T-helper 17 cell (primary cell): ENCODE measurements at places on chromosomes 6 and 20. TPM values are rescaled to one million over a fixed set of nuclear protein-coding genes. Genes with fewer than 3 reads are reported as not detected.

Gene PPIL6
- 0.83 TPM for total RNA-seq

Gene CD83
- 78.7 TPM for total RNA-seq

Gene NRSN1
- not detected for total RNA-seq

Gene FAXC
- not detected for total RNA-seq

Gene FUCA2
- 8.3 TPM for total RNA-seq

Gene SEL1L2
- not detected for total RNA-seq

Gene AURKA
- total RNA-seq = 0.92 TPM

Gene ZC2HC1B
- 0.34 TPM for total RNA-seq

Gene SLC17A9
- total RNA-seq = 0.89 TPM

Gene SLC22A23
- 9.0 TPM for total RNA-seq

Gene NELFCD
- 71.0 TPM for total RNA-seq

Gene FAM110A
- 35.1 TPM for total RNA-seq

Gene CST7
- 22.8 TPM for total RNA-seq

Gene HLA-DQA2
- 0.70 TPM for total RNA-seq

Gene BPIFB6
- total RNA-seq = not detected

Gene E2F1
- total RNA-seq = 2.6 TPM
